AG04449 (cell line): ENCODE measurements at places on chromosomes 11 and 22.

- DNase-seq = no peak
These were observed 1154.3 kb downstream of the FAM181B start for GRCh38 chr11:81579339-81579738.

DNA sequence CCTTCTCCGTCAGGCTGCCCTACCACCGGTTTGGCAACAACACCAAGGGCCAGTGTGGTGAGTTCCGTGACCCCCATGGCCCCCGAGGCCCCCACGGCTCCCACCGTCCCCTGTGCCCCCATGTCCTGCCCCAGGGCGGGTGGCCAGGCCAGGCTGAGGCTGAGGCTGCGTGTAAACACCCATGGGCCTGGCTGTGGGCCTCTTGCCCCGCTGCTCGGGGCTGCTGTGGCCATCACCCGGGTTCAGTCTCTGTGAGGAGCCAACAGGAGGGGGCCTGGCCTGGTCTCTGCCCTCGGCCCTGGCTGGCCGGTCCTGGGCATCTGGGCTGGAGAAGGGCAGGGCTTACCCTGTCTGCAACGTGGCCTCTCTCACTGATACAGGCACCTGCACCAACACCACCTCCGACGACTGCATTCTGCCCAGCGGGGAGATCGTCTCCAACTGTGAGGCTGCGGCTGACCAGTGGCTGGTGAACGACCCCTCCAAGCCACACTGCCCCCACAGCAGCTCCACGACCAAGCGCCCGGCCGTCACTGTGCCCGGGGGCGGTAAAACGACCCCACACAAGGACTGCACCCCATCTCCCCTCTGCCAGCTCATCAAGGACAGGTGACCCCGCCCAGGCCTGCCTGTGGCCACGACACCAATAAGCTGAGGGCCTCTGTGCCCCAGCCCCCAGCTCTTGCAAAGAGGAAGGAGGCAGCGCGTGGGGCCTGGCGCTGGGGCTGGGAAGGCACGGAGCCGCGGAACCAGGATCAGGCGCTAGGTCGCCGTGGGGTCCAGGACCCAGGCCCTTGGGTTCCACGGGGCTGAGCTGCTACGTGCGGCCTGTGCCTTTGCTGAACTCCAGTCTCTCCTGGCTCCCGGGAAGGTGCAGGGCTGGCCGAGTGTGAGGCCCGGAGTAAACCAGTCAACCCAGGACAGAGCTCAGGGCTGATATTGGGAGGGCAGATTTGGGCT lies 29.0 kb downstream of the MUC2 start:
- DNase-seq = no peak

GRCh38 chr11:96151501-96151900 lies 191.5 kb downstream of the MAML2 start:
- DNase-seq = no peak

GRCh38 chr11:65586676-65587075 lies 8.9 kb downstream of the KCNK7 start:
- DNase-seq = no peak

DNA sequence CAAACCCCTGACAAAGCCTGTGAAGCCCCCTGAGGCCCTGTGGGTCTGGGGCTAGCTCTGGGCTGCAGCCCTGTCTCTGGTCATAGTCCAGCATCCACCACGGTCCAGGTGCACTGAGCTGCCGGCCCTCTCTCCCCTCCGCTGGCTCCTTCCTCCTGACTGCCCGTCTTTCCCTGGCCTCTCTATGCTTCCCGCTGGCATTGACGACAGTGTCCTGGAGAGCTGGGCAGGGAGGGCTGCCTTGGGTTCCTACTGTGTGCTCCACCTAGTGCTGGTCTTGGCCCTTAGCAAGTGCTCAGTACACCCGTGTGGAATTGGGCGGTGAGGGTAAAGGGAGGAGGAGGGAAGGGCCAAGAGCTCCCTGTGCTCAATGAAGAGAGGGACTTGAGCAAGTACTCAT lies 868 bp upstream of the MYEOV start:
- no peak for DNase-seq

DNA sequence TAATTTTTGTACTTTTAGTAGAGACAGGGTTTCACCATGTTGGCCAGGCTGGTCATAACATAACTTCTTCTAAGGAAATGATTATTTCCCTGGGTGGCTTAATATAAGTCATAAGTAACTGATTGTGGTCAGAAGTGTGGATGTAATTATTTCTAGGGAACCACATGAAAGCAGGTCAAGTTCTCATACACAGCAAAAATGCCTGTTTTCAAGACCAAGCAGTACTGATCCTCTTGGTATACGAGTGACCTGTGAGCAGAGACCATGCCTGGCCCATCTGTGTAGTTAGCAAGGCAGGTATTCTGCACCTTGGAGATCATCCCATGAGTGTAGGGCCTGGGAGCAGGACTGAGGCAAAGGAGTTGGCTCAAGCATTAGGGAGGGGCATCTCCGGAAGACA lies 32.5 kb upstream of the NUCB2 start:
- DNase-seq = no peak

DNA sequence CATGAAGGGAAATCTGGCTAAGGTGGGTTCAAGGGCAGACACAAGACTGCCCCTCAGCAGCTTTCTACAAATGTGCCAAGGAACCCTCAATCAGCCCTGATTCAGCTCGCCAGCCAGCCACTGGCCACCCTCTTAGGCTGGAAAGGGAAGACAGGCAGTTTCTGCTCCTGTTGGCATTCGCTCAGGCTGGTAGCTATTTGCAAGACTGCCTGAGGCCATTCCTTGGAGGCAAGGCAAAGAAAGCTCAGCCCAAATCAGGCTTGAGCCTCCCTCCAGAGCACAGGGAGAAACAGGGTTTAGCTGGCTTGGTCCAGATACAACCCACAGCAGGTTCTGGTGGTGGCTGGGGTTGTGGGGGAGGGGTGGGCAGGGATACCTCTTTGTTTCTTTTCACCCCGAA lies 19.2 kb downstream of the TP53I11 start:
- DNase-seq = no peak

- DNase-seq = no peak
These were observed 51.8 kb downstream of the APIP start for GRCh38 chr11:34864424-34864823.

DNA sequence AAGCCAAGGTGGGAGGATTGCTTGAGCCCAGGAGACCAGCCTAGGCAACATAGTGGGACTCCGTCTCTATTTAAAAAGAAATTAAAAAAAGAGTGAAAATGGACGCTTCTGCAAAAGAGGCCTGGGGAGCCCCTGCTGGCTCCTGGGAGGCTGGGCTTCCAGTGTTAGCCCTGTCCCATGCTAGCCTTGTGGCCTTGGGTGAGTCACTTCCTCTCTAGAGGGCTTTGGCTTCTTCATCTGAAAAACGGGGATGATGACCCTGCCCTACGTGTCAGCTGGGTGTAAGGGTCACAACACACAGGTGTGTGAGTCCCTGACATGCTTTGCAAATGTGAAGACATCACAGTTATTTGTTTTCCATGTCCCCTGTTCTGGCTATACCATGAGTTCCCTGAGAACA lies 32.8 kb downstream of the FAM227A start:
- no peak for DNase-seq

GRCh38 chr11:34566208-34566551 lies 52.6 kb upstream of the ELF5 start:
- DNase-seq = no peak

GRCh38 chr11:91927448-91927847 lies 297.2 kb upstream of the FAT3 start:
- no peak for DNase-seq

GRCh38 chr11:20363500-20364340 lies at the start of gene HTATIP2:
Gene HTATIP2, plus strand, starts transcription at chr11:20363714. Its CDS starts 524 bp downstream, at chr11:20364238.
- DNase-seq = no peak

- no peak for DNase-seq
These were observed 8.9 kb upstream of the ANKK1 start for GRCh38 chr11:113378692-113379091.
